Retinal pigment epithelial cell (primary cell): ENCODE measurements at places on chromosomes 1 and 21.

GRCh38 chr1:25727635-25728286, 72.2 kb upstream of the SELENON start:
- no peak for DNase-seq

DNA sequence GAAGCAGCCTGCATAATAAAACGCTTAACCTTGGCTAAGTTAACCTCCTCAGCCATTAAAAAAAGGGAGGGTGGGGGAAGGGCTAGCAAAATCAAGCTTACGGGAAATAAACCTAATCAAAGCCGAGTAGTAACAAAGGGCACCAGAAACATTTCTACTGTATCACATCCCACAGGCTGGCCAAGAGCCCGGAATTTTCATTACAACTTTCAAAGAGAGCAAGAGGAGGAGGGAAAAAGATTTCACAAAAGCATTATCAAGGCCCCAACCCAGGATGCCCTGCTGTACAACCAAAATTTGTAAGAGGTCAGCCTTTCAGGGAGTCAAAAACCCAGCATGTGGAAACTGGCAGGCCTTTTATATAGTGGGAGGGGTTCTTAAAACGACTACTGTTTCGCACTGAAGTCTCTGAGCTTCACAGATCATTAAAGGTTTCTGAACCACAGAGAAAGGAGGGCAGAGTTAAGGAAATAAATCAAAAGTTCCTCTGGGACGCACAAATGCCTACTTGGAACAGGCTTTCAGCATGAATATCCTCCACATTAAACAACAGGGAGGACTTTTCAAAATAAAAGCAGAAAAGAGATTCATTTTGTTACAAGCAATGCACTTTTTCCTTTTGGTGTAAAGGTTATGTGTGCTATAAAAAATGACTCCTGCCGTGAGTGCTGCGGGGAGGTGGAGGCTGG, 90.4 kb downstream of the SLC45A1 start:
- DNase-seq, result peak; percentile 76

- DNase-seq, result no peak
Observed at GRCh38 chr21:41970751-41971653, 17.2 kb upstream of the C2CD2 start.

- no peak for DNase-seq
Observed at GRCh38 chr1:30277415-30277814, 446.0 kb downstream of the MATN1 start.

GRCh38 chr1:55718758-55719671, 503.9 kb upstream of the USP24 start:
- peak; percentile 96 for DNase-seq

- DNase-seq, result no peak
Observed at GRCh38 chr1:172483448-172483847, 39.6 kb upstream of the PIGC start.

- no peak for DNase-seq
Observed at GRCh38 chr1:80918380-80918779, 882.4 kb upstream of the ADGRL2 start.

GRCh38 chr1:196115646-196116045, 492.6 kb downstream of the KCNT2 start:
- peak; percentile 78 for DNase-seq

GRCh38 chr1:164617377-164618201, 58.6 kb downstream of the PBX1 start:
- no peak for DNase-seq

GRCh38 chr1:151898519-151898991, 10.8 kb downstream of the THEM4 start:
- DNase-seq, result no peak

DNA sequence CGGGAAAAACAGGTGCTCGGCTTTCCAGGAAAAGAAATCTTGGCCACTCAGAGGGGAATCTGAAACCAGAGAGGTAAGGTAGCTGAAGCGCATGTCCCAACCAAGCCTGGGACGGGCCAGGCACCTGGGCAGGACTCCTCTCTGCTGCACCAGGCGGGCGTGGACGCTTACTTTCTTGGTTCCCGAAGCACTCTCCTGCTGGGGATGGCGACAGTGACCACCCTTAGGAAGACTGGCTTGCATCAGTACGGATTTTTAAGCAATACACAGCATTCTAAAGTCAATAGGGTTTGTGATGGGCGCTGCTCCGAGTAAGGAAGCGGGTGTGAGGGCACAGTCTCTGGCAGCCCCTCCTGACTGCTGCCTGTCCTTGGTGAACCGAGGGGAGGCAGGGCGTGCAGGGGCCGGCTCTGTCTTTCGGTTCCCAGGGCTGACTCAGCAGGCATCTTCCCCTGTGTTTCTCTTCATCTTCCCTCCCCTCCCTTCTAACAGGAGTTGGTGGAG, 74.9 kb upstream of the ANGPTL1 start:
- DNase-seq, result no peak

- DNase-seq, result no peak
Observed at GRCh38 chr1:167973832-167974231, 37.0 kb upstream of the MPC2 start.

DNA sequence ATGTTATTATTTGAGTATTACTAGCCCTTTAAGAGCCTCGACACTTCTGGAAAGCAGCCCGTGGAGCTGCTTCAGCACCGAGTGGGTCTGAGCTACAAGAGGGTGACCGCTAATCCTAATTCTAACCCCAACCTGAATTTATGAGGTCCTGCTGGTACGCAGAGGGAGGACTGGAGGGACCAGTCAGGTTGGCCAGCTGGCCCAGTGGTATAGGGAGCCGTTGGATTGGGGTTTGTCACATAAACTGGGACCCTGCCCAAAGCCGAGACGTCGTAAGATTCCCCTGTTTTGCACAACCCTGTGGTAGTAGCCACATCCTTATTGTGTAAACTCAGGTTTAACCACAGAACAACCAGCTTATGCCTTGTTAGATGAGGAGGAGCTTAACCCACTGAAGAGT, 60.8 kb upstream of the F3 start:
- DNase-seq, result no peak

- DNase-seq, result no peak
Observed at GRCh38 chr1:3065396-3065795, 3.6 kb upstream of the PRDM16 start.

DNA sequence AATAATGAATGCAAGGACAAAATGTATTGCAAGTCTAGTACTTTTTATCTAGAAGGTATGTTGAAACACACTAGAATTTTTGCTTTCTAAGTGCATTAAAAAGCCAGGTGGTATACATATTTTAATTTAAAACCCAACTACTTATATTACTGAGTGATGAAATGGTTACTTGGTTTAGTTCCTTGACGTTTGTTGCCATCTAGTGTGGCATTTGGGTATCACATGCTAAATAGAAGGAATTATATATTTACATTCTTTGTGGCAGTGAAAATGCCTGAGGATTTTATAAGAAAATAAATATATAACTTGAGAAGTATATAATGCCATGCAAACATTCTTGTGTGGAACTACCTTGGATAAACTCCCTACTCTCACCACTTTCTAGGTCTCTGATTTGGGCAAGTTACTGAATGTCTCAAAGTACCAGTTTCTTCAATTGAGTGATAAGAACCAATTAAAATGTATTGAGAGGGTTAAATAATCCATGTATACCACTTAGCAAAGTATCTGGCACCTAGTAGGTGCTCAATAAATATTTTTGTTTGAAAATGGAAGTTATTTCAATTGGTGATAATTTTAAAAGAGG, 69.6 kb downstream of the SDCCAG8 start:
- no peak for DNase-seq

DNA sequence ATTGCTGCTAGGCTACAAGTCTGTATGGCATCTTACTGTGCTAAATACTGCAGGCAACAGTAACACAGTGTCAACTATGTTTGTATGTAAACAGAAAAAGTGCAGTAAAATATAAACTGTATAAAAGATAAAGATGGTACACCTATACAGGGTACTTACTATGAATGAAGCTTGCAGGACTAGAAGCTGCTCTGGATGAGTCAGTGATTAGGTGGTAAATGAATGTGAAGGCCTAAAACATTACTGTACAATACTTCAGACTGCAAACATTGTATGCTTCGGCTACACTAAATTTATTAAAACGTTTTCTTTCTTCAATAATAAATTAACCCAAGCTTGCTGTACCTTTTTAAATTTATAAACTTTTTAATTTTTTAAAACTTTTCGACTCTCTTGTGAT, 97.1 kb downstream of the HLX start:
- no peak for DNase-seq

GRCh38 chr1:23343221-23344110, 618 bp downstream of the HNRNPR start:
- no peak for DNase-seq

DNA sequence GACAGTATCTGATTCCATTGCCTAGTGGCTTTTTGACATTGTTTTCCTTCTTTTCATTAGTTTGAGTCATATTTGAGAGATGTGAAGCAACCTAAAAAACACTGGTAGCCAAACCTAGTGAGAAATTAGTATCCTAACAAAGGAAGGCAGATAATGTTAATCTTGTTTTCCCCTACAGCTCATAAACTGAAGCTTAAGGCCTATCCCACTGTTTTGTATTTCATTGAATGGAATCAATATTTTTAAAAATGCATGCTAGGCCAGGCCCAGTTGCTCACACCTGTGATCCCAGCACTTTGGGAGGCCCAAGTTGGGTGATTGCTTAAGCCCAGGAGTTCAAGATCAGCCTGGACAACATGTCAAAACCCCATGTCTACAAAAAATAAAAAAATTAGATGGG, 1.2 kb downstream of the CR1L start:
- DNase-seq, result no peak

- DNase-seq, result no peak
Observed at GRCh38 chr1:104830534-104830933, 1080.8 kb downstream of the AMY1C start.

DNA sequence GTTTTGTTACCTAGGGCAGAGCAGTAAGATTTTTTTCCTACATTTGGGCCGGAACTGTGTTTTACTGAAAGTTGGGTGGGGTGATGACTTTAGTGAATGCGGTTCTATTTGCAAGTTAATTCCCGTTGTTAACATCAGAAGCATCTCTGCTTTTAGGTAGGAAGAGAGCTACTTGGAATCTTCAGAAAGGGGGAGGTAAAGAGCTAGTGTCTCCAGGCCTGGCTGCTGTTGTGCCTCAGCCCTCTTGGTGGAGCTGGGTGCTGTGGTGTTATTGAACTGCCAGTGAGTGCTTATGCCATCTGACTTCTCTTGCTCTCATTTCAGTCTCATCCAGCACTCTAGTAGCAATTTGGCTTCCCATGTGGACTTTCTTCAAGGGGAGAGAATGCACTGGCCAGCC, 3.4 kb downstream of the KDM4A start:
- DNase-seq, result no peak

- DNase-seq, result peak; percentile 61
Observed at GRCh38 chr21:33042812-33043211, 17.1 kb downstream of the OLIG2 start.

DNA sequence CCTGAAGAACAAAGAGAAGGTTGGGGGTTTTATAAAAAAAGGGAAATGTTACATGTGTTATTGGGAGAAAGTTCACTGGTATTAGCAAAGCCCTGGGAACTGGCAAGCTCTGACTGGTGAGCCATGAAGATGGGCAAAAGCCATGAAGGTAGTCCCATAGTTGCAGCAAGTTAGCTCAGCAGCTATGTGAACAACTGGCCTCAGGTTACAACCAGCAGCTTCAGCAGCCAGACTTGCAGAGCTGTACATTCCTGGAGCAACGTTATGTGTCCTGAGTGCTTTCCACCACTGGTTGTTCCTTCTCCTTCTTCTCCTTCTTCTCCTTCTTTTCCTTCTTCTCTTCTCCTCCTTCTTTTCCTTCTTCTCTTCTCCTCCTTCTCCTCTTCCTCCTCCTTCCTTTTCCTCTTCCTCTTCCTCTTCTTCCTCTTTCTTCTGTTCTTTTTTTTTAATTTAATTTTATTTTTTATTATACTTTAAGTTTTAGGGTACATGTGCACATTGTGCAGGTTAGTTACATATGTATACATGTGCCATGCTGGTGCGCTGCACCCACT, 56.1 kb upstream of the TLR5 start:
- DNase-seq, result no peak

DNA sequence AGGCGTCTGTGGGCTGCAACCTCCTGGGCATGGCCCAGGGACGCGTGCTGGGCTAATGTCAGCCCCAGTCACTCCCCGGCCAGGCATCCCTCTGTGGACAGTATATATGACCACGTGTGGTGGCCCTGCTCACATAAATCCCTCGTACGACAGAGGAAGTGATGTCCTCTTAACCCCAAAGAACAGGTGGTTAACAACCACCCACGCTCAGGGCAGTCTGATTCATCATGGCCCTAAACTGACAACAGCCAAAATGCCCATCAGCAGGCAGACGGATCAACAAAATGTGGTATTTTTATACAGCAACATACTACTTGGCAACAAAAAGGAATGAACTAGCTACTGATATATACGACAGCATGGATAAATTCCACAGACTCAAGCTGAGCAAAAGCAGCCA, 51.0 kb downstream of the ECE1 start:
- DNase-seq, result no peak

- DNase-seq, result no peak
Observed at GRCh38 chr1:201501812-201502510, 5.0 kb downstream of the CSRP1 start.

GRCh38 chr1:246792603-246793002, 68.4 kb downstream of the SCCPDH start:
- DNase-seq, result no peak

DNA sequence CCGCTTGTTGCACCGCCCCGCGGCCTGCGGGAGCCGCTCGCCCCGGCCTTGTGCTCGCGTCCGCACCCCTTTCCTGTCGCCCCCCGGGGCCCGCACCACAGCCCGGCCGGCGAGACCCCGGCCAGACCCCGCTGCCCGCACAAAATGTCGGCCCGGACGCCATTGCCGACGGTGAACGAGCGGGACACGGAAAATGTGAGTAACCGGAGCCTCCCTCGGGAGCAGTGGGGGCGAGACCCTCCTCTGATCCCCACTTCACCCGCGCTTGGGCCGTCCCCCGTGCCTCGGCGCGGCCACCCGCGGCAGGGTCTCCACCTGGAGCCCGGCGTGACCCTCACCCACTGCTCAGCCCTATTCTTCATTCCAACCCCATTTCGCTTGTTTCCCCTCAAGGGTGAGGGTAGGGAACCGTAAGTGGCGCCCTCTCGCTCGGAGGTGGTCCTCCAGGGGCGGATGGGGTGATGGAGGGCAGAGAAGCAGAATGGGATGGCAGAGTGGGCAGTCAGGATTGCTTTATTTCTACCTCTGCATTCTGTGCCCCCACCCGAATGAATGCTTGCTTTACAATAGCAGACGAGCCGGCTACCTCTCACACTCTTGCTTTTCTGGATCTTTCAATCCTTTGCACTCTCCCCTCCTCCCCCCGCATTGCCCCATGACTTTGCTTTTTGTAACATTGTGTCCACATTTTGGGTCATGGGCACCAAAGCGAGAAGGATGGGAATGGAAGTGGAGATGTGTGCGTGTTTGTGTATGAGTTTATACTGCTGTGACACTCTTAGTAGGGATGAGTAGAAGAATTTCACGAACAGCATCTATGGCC, 954 bp downstream of the MARK1 start:
- no peak for DNase-seq

GRCh38 chr1:34870395-34870794, 10.8 kb upstream of the SMIM12 start:
- DNase-seq, result no peak
